ENCODE measurements at places on chromosomes 2 and 18. TPM values are rescaled to one million over a fixed set of nuclear protein-coding genes. Genes with fewer than 3 reads are reported as not detected.

KCNF1 gene
- not detected for total RNA-seq

RUFY4 gene
- not detected for total RNA-seq

PID1 gene
- total RNA-seq: 8.4 TPM

EPAS1 gene
- total RNA-seq: 172 TPM

LINC00305 gene
- not detected for total RNA-seq

OTOS gene
- not detected for total RNA-seq

NOL4 gene
- not detected for total RNA-seq

ALPG gene
- total RNA-seq: not detected

FOXD4L1 gene
- not detected for total RNA-seq

VWC2L gene
- total RNA-seq: not detected

EFEMP1 gene
- 2,350 TPM for total RNA-seq

ATP9B gene
- 13.8 TPM for total RNA-seq

DLGAP1 gene
- total RNA-seq: 0.12 TPM

CPLX4 gene
- not detected for total RNA-seq

HK2 gene
- 40.0 TPM for total RNA-seq

RHBDD1 gene
- 5.3 TPM for total RNA-seq

PCARE gene
- total RNA-seq: not detected

KYNU gene
- total RNA-seq: not detected

LAMA3 gene
- total RNA-seq: 3.5 TPM

Data from pericardium fibroblast (primary cell).